LoVo (cell line): ENCODE measurements at places on chromosomes 5 and 9.

- no peak for DNase-seq
Measured at GRCh38 chr5:1734908-1735289, 64.7 kb downstream of the MRPL36 start.

DNA sequence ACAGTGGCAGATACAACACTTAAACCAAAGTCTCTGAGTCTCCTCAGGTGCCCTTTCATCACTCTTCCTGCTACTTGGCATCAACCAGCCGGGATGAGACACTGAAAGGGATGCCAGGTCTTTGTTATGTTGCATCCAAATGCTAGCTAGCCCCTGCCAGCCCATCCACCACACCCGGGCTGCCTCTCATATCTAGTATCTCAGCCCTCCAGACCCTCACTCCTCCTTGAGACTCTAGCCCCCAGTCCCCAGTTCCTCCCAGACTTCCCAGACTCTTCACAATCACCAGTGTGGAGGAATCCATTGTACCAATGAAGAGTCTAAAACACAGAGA, 21.5 kb downstream of the CSF2 start:
- DNase-seq: no peak

DNA sequence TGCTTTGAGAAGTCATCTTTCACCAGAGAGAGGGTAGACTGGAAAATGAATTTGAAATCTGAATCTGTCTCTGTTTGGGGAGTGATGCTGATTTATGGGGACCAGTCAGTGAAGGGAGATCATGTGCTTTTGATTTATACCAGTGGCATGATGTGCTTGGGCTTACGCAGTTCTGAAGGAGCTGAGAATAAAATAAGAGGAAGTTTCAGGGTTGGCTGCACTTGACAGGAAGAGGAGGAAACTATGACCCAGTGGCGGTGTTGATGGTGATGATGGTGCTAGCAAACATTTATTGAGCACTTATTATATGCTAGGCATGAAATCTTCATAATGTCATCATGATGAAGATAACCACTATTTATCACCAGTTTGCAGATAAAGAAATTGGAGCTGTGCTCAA, 136.4 kb upstream of the GLRA1 start:
- DNase-seq: no peak

DNA sequence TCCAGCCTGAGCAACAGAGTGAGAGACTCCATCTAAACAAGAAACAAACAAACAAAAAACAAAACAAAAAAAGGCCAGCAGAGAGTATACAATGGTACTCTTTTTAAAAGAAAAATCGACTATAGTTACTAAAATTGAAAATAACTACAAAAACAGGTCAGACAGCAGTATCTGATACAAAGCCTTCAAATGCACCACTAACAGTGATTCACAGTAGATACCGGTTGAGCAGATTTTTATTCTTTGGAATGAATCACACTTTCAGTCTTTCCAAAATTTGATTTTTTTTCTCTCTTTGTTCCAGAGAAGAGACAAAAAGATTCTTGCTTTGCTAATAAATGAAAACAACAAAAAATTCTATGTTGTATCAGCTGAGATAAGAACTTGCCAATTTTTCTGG, 36.9 kb downstream of the ROR2 start:
- DNase-seq: no peak

- DNase-seq: no peak
Measured at GRCh38 chr5:115558388-115558956, 13.9 kb upstream of the FEM1C start.

- no peak for DNase-seq
Measured at GRCh38 chr9:128388150-128388549, 17.0 kb downstream of the URM1 start.

GRCh38 chr5:71705421-71705820, 13.7 kb upstream of the CARTPT start:
- no peak for DNase-seq

DNA sequence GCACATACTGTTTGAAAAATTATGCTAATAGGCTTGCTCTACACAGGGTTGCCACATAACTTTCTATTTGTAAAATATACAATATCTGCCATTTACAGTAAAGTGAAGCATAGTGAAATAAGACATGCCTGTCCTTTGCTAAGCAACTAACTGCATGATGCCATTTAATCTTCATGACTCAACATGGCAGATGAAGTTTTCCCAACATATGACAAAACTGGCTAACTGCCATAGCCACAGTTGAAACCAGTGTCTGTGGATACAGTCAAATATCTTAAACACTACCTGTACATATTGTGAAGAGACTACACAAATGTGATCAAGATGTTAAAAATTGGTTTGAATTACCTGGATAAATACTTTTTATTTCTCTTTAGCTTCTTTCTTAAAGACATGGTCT, 3.1 kb upstream of the DMAC1 start:
- DNase-seq: no peak

- DNase-seq: no peak
Measured at GRCh38 chr9:97592126-97592525, 41.0 kb downstream of the TSTD2 start.
